ENCODE measurements at places on chromosomes 11 and 22.

DNA sequence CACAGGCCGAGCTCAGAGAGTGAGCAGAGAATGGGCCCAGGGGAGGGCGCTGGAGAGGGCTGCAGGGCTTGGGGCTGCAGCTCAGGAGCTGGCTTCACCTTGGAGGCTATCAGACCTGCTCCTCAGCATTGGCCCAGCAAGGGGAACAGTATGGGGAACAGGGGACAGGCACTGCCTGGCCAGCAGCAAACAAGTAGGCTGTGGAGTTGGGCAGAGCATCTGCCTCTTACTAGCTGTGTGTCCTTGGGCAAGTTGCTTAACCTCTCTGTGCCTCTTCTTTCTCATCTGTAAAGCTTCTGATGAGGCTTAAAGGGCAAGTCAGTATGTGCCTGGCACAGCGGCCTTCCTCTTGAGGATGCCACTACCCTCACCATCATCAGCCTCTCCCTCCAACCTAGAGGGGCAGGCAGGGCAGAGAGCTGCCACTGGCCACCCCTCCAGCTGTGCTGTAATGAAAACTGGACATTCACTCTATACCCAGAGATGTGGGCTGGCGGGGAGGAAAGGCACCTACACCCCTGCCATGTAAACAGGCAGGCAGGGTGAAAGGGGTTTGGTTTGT, 7.5 kb upstream of the CDKN1C start:
- no peak for DNase-seq

- DNase-seq: no peak
Measured at GRCh38 chr22:46774253-46774979, 12.0 kb downstream of the TBC1D22A start.

DNA sequence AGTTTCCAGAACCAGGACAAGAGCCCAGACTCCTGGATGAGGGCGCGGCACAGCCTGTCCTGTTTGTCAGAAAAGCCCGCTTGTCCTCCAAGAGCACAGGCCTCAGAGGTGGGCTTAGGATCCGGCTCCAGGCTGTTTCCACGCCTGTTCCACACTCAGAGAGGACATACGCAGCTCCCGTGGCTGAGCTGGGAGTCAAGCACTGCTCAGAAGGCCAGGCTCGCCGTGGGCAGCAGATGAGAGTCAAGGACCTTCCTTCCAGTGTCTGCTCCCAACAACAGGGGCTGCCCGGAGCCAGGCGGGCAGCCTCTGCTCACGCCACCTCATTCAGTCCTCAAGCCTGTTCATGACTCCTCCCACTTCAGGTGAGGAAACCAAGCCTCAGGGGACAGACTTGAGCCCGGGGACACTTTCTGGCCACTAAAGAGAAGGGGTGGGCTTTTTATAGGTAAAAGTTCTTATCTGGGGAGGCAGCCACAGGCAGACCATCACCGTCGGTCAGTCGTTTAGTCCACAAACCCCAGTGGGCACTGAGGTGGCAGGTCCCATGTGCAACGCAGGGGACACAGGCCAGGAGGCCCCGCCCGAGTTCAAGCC, 3.8 kb downstream of the CYB5R3 start:
- no peak for DNase-seq

DNA sequence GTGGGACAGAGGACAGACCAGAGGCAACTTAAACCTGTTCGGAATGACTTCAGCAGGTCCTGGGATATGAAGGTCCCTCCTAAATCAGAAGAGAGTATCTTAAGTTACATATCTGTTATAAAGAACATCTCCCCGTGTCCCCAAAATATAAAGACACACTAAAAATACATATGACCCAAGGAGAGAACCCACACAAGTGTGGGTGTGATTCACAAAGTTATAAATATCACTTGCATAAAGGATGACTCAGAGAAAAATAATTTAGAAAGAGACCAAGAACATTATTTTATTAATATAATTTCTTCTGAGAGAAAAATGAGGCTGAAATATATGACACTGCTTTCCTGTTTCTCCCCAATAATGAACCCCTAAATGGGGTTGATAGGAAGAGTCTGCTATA, 14.2 kb downstream of the OR5B21 start:
- no peak for DNase-seq

GRCh38 chr11:124896821-124897391, 759 bp downstream of the ROBO4 start:
- DNase-seq: no peak

- DNase-seq: no peak
Measured at GRCh38 chr11:30016588-30017363, at the start of gene KCNA4. KCNA4 (minus strand) TSS chr11:30017030; CDS start chr11:30012678, 4,352 bp downstream.

DNA sequence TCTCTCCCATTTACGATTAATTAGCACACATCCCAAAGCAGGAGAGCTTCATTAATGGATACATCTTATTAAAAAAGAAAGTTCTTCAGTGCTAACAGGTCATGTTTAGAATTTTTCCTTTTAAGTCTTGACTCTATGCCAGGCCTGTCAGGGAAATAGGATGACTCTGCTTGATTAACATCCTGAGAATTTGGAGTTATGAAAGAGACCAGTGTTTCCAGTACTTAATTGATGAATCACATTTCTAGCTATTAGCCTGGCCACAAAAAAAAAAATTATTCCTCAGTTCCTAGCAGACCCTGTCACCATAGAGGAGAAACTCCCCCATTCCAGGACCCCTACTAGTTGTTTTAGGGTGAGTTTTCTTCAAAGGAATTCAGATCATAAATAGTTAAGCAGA, 23.6 kb upstream of the ME3 start:
- DNase-seq: no peak

GRCh38 chr11:33290319-33290718, 33.1 kb downstream of the HIPK3 start:
- no peak for DNase-seq

DNA sequence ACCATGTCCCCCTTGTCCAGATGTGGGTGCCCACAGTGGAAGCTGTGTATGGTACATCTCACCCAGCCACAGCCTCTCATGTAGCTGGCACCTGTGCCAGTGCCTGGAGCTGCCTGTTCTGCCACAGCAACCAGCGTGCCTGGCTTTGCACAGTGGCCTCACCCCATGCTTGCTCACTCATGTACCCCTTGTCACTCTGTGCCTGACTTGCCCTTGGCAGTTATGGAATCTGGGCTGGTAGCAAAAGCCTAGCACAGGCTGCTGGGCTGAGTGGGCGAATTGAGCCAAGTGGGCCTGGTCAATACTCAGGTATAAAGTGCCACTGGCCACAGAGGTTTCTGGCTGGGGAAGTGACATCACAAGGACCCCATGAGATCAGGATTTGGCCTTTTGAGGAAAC, 264.2 kb downstream of the INSC start:
- DNase-seq: no peak

GRCh38 chr11:65425971-65426838, 3.6 kb downstream of the NEAT1 start:
- no peak for DNase-seq

DNA sequence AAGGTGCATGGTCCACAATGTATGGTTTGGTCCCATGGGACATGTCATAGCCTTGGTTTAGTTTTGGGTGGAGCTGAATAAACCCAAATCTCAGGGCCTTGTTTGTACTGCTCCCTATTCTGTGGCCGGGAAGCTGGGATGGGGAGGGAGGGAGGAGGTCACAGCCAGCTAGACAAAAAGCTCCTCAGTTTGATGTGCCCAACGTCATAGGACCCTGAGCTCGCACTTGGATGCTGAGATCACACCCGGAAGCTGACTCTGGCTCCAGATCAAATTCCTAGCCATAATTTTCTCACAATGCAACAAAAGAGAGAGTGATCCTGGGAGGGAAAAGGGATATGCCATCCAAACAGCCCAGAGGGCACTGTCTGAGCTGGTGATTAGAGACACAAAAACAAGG, 1.5 kb downstream of the HSPB2 start:
- no peak for DNase-seq

DNA sequence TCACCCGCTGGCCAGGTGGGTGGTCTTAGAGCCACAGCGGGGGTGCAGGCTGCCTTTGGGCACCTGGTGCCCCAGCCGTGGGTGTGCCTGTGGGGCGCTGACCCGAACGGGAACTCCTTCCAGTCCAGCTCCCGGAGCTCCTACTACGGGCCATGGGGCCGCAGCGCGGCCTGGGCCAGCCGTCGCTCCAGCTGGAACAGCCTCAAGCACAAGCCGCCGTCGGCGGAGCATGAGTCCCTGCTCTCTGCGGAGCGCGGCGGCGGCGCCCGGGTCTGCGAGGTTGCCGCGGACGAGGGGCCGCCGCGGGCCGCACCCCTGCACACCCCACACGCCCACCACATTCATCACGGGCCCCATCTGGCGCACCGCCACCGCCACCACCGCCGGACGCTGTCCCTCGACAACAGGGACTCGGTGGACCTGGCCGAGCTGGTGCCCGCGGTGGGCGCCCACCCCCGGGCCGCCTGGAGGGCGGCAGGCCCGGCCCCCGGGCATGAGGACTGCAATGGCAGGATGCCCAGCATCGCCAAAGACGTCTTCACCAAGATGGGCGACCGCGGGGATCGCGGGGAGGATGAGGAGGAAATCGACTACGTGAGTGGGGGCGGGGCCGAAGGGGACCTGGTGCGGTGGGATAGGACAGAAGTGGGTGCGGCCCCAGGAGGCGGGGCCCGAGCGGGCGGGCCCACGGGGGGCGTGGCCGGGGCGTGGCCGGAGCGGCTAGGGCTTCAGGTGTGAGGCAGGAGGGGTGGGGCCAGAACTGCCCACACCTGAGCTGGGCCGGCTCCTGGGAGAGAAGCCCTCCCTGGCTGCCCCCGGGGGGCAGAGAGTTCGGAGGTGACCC, 91.5 kb downstream of the CACNA1I start:
- DNase-seq: peak; percentile 64

DNA sequence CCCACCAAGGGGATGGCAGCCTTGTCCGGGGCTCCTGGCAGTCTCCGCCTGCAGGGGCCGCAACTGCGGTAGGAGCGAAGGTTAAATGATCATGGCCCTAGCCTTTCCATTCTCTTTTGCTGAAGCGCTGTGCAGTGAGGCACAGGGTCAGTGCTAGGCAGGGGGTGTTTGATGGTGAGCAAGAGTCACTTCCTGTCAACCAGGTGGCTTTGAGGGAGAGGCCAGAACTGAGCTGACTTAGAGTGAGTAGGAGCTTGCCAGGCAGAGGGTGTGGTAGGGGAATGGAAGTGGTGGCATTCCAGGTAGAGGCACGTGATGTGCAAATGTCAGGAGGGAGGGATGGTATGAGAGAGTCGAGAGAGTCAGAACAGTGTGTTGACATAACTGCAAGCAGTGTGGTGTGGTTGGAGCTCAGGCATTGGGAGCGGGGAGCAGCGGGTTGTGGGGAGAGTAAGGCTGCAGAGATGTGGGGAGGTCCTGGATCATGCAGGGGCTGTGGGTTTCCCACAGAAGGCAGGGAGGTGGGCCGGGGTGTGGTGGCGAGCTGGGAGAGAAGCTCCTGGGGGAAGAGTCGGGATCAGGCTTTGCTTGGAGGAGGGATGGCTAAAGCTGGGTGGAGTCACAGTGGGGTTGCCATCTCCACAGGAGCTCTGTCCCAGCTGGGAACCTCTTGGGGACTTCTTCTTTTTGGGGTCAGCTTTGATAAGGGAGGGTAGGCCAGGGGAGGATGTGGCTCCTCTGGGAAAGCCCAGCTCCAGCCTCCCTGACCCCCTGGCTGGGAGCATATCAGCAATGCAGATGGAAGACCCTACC, 33.3 kb downstream of the AMPD3 start:
- DNase-seq: no peak

DNA sequence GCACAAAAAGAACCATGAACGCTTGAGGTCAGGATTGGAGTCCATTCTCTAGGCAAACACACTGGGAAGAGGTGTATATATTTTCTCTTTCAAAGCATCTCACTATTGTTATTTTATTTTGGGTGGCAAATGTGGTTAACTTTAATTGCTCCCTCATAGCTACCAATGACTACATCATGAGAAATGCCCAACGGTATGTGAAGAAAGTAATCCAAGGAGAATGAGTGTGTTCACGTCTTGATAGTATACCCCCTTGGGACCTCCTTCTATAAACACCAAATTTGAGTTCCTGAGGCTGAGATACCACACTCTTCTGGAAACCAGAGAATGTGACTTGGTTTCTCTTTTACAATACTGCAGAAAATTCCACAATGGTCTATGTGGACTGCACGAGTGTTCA, 15.8 kb downstream of the OR8D1 start:
- DNase-seq: no peak

DNA sequence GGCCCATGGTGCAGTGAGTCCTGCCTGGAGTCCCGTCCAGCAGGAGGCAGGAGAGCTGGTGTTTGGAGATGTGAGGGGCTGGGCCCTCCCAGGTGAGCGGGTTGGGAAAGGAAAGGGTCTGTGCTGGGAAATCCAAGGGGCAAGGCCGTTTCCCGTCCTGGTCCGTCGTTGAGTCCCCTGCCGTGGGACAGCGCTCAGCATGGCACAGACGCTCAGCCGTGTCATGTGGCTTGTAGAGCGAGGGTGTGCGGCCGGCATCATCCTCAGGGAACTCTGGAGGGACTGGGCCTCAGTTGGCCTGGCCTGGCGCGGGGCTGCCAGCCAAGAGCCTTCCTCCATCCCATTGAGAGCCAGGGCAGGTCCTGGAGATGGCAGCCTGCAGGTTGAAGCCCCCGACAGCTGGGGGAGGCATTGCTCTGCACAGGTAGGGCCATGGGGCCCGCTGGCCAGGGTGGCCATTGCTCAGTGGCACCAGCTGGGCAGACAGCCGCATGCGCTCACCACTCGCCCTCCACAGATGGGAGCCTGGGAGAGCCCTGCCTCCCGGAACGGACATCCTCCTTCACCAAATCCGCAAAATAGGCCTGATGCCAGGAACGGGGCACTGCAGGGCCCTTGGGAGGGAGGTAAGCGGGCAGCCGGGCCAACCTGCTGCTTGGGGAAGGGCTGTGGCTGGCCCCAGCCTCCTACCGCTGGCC, 28.7 kb downstream of the KCNQ1 start:
- no peak for DNase-seq

GRCh38 chr11:59106363-59107336, at the start of gene FAM111B:
FAM111B (plus strand) TSS chr11:59107237; CDS start chr11:59109626, 2,389 bp downstream.
- peak; percentile 31 for DNase-seq

GRCh38 chr11:86671531-86672006, 847 bp downstream of the ME3 start:
- peak; percentile 15 for DNase-seq

DNA sequence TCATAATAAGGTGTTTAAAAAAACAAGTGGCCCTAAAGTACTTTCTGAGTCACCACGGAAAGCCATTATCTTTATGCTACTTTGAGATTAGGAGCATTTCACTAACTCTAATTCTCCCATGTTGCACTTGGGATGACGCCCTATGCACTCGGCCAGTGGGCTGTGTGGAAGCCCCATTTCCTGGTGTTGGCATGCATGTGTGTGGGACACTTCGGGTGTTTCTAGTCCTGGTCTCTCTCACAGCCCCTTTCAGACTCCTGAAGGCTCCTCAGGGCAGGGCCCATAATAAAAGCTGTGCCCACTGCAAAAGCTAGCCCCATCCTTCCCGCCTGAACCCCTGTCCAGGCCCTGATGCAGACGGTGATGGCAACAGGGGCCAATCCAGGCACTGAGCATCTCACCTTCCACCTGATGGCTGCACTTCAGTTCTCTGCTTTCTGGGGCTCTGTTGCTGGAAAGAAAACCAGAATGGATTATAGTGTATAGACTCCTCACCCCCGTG, 14.9 kb upstream of the FXYD2 start:
- no peak for DNase-seq

DNA sequence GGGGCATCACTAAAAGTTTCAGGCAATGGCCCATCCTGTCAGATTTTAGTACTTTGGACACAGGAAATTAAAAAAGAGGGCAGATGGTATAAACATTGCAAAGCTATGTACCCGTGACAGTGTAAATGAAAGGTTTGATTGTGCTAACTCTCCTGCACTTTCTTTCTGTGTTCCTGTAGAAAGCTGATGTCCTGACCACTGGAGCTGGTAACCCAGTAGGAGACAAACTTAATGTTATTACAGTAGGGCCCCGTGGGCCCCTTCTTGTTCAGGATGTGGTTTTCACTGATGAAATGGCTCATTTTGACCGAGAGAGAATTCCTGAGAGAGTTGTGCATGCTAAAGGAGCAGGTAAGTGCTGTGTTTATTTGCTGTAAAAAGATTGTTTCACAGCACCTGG, 10.3 kb downstream of the CAT start:
- no peak for DNase-seq

Data from stimulated activated CD4-positive, alpha-beta T cell treated with anti-CD3 and anti-CD28 coated beads, Interleukin-1b, Interleukin-23, amount 100 ng/mL, for 4 hours (primary cell).